Anterior cingulate cortex (tissue), 58 donors: ENCODE measurements at places on chromosomes 5 and 9.

GRCh38 chr9:18238752-18239447, 235.1 kb upstream of the ADAMTSL1 start:
- DNase-seq: no peak

DNA sequence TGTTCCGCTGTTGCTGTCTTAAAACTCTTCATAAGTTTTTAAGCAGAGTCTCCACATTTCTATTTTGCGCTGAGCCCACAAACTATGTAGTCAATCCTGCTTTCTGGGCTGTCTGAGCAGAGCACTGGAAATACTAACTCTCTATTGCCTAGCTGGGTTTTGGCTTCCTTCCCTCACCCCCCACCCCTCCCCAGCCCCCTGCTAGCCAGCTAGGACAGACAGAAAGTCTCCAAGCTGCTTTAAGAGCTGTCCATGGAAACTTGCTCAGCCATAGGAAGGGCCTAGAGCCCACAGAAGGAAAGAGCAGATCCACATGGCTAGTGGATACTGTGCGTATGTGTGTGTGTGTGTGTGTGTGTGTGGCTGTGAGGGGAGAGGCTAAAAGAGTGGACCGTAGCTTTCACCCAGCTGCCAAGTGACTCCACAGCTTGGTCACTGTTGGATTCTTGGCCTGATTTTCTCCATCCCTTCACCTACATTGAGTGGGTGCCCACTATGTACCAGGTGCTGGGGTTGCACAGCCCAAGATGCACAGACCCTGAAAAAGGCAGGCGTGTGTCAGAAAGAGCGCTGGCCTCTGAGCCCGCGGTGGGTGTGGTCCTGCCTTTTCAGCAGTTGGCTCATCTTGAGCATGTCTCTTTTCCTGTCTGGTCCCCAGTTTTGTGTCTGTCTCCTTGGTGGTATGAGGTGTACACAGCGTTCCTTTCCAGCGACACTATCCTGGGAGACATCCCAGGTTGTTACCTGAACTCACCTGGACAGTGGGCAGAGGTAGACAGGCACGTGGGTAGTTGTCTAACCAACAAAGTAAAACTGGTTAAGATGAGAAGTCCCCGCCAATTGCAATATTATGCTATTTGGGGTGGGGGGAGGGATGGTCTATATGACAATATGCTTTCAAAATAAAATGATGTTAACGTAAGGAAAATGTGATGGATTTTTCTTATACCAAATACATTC, 5.4 kb upstream of the NKX2-5 start:
- no peak for DNase-seq

DNA sequence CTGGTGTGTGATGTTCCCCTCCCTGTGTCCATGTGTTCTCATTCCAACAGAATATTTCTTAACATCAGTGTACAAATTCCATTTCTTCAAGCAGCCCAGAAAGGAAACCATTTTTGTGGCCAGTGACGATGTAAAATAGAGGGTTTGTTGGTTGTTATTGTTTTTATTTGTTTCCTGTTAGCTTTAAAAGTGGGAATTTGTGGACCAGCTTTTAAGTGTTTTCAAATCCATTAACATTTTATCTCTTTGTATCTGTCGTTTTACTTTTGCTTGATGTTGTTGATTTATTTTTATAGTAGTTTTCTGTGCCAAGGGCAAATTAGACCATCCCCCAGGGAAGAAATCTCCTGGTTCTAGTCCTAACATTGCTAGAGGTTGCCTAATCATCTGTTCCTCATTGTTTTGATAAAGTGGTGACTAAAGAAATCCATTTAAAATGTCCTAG, 100.0 kb downstream of the GDNF start:
- DNase-seq: no peak

GRCh38 chr5:43415935-43416802, 4.0 kb upstream of the CCL28 start:
- no peak for DNase-seq

DNA sequence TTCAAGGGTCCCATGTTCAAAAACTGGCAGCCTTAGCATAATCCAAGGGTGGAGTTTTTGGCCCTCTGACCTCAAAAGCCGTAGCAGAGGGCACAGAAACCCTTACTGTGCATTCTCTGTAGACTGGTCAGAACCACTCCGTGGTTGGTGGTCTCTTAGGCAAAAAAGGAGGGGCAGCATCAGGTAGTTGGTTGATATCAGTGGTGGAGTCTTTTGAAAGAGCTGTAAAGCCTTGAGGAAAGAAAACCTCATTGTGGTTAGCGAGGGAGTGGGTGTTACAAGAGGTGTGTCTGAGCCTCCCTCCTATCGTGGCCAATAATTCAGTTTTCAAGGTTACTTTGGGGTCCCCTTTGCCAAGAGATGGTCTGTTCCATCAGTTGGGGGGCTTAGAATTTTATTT, 40.9 kb downstream of the ARHGEF28 start:
- DNase-seq: no peak

DNA sequence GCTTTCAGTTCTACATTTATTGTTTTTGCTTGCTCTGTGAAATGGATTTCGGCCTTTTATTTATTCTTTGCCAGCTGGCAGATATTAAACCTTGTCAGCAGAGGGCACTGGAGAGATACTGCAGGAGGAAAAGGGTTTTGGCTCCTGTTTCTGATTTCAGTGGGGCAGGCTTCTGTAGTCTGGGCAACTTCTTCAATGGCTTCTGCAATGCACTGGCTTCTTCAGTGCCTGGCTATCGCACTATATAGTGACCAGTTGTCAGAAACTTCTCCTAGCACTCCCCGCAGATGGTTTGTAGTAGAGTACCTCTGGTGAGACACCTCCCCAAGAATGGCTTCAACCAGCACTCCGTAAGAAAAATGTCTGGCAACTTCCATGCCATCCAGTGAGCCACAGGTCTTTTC, 3.2 kb upstream of the NFX1 start:
- no peak for DNase-seq

DNA sequence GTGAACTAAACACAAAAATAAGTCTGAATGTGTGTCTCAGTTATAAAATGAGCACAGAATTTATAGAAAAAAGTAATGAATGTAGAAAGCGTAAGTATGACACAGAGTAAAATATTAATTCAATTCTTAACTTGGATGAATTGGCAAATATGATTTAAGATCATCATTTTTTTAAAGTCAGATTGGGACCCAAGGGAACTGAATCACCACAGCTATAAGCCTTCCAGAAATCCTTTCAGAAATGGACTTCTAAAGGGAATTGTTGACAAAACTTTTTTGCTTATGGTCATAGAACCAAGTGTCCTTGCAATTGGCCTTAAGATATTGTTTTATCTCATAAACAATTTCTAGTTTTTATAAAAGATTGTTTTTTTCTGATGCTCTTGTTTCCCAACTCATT, 495.1 kb upstream of the DAB2 start:
- DNase-seq: no peak
